CD4-positive, alpha-beta T cell treated with Interferon gamma for 1 hour (primary cell): ENCODE measurements at places on chromosomes 3 and 15.

GRCh38 chr3:105367406-105368213 is 901 bp downstream of the ALCAM start:
- DNase-seq: peak; percentile 72

DNA sequence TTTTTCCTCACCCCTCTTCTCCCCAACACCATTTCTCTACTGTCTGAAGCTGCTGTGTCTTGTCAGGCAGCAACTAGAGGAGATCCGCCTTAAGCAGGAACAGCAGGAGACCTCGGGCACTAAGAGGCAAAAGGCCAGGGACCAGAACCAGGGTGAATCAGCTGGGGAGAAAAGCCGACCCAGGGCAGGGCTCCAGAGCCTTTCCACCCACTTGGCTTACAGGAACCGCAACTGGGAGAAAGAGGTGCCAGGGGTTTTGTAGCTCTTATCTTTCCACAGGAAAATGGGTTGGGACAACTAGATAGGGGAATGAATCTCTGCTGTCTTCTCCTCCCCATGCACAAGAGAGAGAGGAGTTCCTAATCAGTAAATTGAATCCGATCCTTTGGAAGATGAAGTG is 3.0 kb upstream of the NGRN start:
- no peak for DNase-seq

GRCh38 chr15:63157118-63157843 is at the start of gene RPS27L:
RPS27L (minus strand) TSS chr15:63157477; CDS start chr15:63157405, 72 bp downstream.
- peak; percentile 87 for DNase-seq

DNA sequence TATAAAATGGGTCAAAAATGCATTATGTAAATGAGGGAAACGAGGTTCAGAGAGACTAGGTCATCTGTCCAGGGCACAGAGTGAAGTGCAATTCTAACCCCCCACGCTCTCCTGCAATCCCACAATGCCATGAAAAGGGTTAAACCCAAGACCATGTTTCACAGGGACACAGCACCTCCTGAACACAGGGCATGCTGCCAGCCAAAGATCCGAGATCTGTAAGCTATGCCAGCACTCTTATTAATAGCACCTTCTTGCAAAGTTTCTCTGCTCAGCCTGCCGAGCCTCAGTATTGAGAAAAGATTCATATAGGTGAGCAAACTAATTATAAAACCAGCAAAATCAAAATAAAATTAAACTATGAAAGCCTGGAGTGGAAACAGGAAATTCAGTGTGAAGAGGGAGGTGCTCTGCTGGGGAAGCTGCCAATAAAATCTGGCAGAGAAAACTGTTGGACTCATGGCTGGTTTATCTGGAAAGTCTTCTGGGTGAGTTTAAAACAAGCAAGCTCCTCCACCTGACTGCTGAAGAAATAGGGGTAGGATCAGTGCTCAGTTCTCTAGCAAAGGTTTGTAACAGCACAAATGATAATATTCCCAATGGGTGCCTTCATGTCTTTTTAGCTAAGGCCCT is 50.3 kb downstream of the LRIG1 start:
- DNase-seq: no peak

GRCh38 chr15:85925649-85926237 is 131.0 kb upstream of the KLHL25 start:
- no peak for DNase-seq

DNA sequence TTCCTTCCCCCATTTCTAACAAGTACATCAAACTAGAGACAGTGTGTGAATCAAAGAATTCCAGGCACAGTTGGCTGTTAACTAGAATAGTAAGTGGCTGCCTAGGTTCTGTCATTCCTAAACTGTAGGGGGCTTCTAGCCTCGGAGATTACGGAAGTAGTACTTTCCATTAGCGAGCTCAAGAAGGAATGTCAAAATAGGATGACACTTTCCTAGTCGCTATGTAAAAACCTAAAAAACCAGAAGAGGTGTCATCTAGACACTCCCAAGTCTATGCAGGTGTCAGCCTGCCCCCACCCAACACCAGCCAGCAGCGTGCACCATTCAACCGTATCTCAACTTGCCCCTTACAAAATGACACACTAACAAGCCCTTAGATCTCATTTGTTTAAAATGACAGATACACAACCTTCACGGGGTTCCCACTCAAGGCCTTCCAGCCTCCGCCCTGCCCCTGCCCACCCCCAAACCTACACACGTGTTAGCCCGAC is 874 bp downstream of the INO80 start:
- DNase-seq: no peak

GRCh38 chr3:9435316-9435715 is 37.9 kb downstream of the SETD5 start:
- DNase-seq: no peak

DNA sequence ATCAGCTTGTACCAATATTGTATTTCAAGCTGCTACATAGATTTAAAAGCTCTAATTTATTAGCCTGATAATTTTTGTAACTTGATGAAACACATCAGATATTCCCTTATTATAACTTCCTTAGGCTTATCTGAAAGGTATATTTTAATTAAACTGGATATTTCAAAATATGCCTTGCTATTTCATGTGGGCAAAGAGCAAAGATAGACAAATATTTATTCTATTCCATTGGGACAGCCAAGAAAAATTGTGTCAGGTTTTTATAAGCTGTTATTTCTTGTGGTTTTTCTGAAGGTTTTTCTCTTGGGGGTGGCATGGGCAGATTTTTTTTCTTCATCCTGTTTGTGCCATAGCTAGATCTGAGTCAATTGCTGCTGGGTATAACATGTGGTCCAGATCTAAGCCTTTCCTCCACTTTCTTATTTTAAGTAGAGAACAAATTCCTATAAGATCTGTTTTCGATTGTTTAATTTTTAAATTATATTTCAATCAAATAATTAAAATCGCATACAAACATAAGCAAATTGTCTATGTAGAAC is 249.5 kb downstream of the NAALADL2 start:
- DNase-seq: no peak

DNA sequence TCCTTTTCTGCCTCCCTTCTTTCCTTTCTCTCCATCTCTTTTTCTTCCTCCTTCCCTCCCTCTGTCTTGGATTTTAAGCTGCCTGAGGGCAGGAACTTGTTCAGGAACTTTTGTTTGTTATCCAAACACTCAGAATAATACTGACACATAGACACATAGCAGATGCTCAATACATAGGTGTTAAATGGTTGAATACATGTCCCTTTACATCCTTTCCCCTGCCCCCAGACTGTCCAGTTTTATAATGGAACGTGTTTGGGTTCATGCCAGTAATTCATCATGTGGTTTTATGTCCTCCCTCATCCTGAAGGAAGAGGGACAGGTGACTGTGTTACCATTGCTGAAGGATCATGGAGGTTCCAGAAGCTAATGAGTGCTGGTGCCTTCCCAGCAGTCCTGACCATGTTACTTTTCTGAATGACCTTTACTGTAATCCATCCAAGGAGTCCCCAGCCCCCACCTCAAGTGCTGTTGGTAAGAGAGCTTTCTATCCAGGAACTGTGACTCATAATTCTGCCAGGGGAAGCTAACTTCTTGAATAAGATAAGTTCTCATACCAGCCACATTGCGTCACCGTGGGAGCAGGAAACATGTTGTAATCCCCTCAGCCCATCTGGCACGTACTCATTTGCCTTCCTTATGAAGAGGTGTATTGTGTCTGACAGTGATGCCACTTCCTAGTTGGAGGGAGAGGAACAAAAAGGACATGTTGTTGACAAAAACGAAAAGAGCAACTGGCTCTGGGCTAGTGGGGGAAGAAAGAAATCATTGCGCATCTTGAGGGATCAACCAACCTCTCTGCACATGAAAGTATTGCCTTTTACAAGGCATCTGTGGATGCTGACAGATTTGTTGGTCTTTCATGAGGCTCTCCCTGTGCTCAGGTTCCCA is 52.4 kb downstream of the IL1RAP start:
- DNase-seq: peak; percentile 81

DNA sequence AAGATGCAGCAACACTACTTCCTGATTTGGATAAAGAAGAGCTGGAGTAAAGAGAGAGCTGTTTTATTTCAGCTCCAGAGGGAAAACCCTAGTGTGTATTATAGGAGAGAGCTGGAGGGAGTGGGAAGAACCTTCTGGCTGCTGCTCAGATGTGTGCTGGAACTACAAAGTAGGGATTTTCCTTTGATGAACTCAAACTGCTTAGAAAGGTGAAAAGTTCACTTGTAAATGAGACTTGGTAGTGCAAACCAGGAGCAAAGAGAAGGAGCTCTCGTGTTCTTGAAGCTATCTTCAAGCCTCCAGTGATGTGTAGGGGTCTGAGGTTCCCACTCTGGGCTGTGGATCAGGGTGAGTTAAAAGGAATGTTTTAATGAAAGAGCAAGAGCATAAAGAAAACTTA is 110.4 kb downstream of the EDEM1 start:
- DNase-seq: no peak

GRCh38 chr3:177201700-177202397 is 4.6 kb upstream of the TBL1XR1 start:
- DNase-seq: peak; percentile 52

GRCh38 chr3:44021651-44022594 is 219.8 kb upstream of the TOPAZ1 start:
- DNase-seq: no peak

DNA sequence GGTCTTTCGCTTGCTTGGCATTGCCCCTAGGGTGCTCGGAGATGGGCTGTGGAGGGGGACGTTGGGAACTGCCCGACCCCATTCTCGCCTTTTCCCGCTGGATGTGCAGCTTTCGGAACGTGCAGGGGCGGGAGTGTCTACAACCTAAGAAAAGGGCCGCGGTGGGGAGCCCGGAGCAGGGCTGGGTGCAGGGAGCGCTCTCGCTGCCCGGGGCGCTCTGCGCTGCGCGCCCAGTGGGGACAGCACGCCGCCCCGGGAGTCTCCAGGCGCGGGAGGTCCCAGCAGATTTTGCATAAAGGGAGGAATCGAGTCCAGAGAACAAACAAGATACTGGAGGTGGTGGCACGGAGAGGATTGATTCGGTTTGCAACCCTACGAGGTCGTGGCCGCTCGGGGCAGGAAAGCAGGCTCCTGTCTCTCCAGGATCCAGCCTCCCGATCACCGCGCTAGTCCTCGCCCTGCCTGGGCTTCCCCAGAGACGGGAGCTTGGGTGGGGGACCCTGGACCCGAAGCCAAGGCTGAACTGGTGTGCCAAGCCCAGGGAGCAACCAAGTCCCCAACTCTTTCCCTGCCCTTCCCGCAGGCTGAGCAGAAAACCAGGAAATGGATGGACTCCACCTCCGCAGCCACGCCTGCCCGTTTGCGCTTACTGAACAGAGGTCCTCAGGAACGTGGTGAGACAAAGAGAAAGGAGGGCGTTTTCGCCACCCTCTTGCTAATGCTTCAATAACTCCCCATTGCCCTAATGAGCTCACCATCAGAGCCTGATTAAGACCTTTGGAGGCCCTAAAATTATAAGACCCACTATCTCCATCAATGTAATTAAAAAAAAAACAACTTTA is 59.7 kb downstream of the NOX5 start:
- DNase-seq: no peak

DNA sequence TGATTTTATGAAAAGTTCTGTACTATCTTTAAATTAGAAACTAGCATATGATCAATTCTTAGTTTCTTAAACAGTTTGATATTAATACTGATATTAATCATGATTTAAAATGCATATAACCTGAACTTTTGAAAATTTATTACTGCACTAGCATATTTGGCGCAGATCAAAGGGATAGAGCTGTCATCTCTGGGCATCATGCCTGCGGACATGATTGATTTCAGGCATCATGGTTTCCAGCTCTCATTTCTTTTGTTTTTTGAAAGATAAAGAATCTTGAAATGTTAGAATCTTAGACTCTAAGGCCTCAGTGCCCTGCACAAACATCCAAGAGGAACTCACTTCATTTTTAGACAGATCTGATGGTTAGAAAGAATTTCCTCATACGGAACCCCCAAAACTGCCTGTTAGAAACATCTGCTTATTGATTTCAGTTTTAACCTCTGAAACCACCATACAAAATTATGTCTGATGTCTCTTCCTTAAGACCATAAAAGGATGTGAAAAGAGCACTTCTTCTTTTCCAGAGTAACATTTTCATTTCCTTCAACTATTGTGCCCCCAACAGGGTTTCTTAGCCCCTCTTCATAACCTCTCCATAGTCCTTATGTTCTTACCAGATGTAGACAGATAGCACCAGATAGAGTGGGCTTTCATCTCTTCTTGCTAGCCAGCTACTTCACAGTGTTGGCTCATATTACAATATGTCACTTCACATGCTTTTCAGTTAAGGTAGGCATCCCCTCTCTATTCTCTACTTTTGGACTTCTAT is 110.8 kb downstream of the BBX start:
- DNase-seq: no peak

GRCh38 chr3:97656638-97657037 is 107.9 kb upstream of the ARL6 start:
- DNase-seq: no peak

DNA sequence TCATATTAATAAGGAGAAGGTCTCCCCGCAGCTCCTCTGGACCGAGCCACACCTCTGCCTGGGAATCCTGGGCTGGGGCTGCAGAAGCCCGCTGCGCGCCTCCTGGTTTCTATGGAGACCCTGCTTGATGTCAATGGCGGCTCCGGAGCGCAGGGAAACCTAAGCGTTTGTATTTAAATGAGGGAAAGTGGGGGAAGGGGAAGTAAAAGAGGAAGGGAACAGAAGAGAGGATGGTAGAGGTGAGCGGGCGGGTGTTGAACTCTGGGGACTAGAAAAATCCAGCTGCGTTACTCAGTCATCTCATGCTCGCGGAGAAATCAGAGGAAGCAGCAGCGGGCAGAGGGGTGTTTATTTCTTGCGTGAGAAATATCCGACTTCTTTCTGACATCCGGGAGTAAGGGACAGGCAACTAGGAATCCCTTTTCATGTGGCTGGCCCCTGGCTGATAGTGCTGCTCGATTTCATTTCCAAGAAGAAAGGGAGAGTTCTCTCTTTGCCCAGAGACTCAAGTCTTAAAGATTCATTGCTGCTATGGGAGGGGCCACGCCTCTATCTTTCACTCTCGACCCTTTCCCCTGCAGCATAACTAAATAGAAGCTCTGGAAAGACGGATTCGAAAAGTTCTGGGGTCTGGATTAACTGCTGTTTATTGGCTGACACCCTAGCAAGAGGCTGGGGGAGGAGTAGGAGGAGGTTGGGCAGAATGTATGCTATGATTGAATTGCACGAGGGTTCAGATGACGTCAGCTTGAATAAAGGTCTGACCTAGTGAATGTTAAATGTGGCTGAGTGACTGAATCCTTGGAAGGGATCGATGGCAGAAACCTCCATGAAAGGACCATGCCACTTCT is 110.5 kb upstream of the GAP43 start:
- DNase-seq: no peak

DNA sequence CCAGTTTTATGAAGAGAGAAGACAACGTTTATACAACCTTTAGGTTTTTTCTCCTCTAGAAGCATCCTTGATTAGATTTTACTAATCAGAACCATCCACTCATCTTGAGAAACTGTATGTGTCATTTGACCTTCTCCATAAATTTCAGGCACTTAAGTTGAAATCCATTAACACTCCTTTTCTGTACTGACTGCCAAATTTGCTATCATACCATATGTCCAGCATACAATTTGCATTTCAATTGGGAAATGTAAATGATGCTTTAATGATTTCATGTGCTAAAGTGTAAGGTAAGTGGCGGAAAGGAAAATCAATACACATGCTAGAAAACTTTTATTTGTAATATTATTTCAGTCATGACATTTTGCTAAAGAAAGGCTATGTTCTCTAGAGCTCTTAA is 731.6 kb downstream of the GBE1 start:
- DNase-seq: no peak
